SK-N-SH (cell line): ENCODE measurements at places on chromosomes 11 and 22. TPM values are rescaled to one million over a fixed set of nuclear protein-coding genes. Genes with fewer than 3 reads are reported as not detected.

OR4X1 gene
- polyA plus RNA-seq: not detected in 2 replicates

PCSK7 gene
- polyA plus RNA-seq: 49.7 and 52.1 TPM in 2 replicates

OR6T1 gene
- not detected in 2 replicates for polyA plus RNA-seq

DEPDC5 gene
- 7.8 and 9.7 TPM in 2 replicates for polyA plus RNA-seq

HORMAD2 gene
- polyA plus RNA-seq: not detected in 2 replicates

GUCY1A2 gene
- polyA plus RNA-seq: 0.26 and 0.44 TPM in 2 replicates

OR52B2 gene
- not detected in 2 replicates for polyA plus RNA-seq

PATE4 gene
- not detected in 2 replicates for polyA plus RNA-seq
